ENCODE measurements at places on chromosomes 6 and 20. TPM values are rescaled to one million over a fixed set of nuclear protein-coding genes. Genes with fewer than 3 reads are reported as not detected.

WFDC10B gene
- total RNA-seq: not detected

PROKR2 gene
- total RNA-seq: not detected

TNNC2 gene
- total RNA-seq: not detected

TFAP2A gene
- 0.97 TPM for total RNA-seq

IFNGR1 gene
- 115 TPM for total RNA-seq

Measured in left ventricle myocardium superior (tissue), 1 donor.